Muscle of arm (tissue), 14 donors: ENCODE measurements at places on chromosomes 2 and 18.

GRCh38 chr2:180246268-180246667, 239.2 kb upstream of the CWC22 start:
- peak; percentile 14 for DNase-seq

DNA sequence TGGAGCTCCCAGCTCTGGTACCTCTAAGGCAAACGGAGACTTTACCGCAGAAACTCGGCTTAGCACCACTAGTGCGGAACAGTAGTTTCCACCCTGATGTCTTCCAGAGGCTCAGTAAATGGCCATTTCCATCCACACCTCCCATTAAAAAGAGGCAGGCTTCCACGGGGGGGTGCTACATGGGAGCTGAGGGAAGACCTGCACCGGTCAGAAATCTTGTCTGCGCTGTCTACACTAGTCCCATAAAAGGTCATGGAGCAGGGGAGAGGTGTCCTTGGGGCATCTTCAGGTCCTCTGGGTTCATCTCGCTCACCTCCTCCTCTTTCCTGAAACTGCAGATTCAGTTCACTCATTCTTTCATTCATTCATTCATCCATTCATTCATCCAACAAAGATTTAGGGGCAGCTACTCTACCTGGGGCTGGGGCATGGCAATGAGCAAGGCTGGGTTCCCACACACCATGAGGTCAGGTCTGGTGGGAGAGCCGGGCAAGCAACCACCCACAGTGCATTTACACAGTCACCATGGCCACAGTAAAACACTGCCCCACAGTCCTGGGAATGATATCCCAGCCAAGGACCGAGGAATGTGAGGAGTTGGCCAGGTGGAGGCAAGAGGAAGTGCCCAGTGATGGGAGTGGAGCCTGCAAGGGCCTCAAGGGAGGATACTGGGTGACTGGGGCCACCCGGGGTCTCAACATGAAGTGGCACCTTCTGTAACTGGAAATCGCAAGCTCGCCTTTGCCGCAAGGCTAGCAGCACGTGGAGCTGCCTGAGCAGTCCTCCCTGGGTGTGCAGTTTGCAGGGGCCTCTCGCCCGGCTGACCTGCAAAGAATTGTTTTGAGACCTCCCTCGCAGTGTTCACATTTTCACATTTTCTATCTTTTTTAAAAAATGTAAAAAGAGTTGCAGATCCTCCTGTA, 180.2 kb upstream of the RAB6C start:
- DNase-seq, result no peak

DNA sequence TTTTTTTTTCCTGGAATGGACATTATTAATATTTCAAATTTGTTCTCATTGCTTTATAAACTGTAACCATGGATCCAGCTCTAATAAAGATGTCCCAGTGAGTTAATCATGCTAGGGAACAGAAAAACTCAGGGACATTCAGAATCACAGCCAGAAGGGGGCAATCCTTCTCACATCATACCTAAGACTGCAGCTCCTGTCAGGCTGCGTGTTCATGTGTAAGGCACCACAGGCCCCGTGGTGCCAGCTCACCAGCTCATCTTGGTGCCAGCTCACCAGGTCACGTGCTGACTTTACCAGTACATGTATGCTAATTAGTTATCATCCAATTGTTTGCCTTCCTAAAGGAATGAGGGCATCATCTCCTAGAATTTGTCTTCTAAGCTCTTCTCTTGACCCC, 84.7 kb upstream of the NEDD4L start:
- DNase-seq, result peak; percentile 4

DNA sequence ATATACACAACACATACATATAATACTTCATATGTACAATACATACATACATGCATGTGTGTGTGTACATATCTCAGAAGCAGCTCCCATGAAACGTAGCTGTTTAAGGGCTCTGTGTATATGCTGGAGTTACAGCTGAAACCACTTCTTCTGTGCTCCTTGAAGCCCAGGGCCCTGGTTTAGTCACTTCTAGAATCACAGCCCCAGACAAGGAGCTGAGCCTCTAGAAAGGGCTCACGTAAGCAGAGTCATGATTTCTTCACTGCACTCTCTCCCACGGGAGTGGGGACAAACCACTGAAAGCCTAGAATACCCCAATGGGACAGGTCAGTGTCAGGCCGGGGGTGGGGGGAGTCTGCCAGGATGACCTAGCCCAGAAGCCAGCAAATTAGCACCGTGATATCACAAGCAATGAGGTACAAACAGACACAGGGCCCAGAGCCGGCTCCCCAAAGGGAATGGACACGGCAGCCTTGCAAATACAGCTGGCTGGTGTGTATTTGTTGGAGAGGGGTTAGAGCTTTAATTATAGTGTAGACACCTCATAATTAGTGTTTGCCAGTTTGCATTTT, 90.3 kb downstream of the C1QL2 start:
- no peak for DNase-seq

- DNase-seq, result no peak
These were observed 568.9 kb upstream of the ACVR2A start for GRCh38 chr2:147275943-147276342.

GRCh38 chr2:177165721-177166711, 46.6 kb upstream of the HNRNPA3 start:
- DNase-seq, result peak; percentile 33

- DNase-seq, result peak; percentile 43
These were observed 392.4 kb downstream of the ALK start for GRCh38 chr2:29528891-29529520.

DNA sequence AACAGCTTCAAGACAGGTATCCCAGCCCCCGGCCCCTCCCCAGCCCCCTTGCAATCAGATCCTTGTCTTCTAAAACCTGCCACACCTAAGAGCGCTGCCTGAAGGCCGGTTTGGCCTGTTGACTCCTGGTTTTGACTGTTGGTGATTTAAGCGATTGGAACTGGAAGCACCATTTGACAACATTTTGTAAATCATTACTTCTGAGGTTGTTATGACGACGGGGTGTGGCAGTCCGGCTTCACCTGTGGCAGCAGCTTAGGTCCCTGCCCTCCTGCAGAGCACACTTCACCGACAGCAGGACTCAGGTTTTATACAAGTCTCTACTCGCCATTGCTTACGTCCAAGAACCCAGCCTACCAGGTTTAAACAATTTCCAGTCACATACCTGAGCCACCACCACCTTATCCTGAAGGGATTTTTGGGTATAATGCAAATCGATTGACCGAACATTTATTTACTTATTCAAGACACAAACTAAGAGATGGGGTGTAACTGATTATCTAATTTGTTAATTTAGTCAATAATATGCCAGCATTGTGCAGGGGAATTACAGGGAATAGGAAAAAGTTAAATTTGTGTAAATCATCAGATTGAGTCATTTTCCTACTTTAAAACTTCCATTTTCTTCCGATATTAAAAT, 707 bp upstream of the DGUOK start:
- no peak for DNase-seq

DNA sequence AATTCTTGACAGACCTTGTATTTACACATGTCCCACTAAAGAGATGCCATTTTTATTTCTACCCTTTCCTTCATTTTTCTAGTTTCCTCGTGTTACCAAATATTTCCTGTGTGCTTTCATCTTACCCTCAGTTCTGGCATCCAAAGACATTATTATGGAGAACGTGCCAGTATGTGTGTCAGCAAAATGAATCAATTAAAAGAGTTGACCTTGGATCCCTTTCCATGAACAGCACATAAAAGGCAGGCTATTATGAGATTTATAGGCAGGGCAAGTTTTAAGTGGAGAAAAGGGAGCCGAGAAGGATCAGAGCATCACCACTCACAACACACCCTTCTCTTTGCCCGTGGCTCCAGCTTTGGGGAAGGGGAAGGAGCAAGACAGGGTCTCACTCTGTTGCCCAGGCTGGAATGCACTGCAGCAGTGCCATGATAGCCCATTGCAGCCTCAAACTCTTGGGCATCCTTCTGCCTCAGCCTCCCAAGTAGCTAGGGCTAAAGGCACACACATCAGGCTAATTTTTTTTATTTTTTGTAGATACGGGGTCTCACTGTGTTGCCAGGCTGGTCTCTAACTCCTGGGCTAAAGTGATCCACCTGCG, 149.9 kb downstream of the GFPT1 start:
- no peak for DNase-seq

DNA sequence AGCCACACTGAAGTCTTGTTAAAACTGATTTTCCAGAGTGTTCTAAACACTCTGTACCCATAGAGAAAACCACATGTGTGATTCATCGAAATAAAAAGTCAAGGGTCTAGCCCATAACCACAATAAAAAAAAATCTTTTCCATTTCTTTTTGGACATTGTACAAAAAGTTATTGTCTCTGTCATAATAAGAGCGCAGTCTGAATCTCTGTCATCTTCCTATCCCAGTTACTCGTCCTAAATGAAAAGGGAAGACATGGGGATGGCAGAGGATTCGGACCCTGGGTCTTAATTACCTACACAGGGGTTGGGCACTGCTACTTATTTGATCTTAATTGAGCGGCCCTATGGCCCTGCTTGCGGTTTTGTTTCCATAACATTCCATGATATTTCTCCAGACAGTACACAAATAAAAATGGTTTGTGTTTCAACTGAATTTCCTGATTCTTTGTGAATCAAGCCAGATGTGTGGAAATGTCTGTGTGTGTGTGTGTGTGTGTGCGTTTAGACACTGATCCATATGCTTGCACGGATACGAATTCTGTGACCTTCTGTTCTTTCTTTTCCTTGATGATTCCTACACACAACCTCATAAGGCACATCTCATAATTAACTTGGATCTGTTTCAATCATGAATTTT, 133.4 kb upstream of the SPATS2L start:
- peak; percentile 72 for DNase-seq

DNA sequence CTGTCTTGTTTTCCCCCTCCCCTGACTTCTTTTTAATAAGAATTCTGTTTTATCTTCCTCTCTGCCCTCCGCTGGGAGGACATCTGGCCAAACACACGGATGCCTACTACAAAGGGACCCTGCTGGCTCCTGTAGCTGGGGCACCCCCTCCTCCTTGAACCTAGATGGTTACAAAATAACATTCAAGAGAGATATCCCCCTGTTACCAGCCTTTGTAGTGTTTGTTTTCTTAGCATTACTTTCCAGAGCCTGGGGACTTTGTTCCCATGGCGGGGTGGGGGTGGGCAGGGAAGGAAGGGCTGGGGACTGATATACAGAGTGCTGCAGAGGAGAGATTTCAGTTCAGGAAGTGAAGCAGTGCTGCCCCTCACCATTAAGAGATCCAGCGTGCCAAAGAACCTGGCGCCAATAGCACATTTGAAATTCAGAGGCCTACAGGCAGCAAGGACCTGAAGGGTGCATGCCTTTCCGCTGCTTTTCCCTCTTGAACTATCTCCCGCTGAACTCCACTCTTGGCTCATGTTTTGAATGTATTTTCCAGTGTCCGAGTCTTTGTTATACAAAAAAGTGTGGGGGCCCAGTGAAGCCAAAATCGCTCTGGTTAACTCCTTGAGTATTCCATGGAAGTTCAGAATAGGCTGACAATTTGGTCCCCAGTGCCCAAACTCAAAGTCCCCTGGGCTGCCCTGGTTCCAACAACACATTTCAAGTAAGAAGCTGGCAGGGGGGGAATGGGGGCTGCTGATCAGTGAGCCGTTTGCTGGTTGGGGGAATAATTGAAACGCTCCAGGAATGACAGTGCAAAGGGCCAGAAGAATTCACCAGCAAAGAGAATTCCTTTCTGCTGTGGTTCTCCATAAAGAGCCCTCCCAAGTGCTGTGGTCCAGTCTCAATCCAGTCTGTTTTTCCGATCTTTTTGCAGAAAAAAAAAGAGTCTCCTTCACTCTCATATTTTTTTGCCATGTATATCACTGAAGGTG, 94.8 kb upstream of the THOC1 start:
- DNase-seq, result peak; percentile 81

DNA sequence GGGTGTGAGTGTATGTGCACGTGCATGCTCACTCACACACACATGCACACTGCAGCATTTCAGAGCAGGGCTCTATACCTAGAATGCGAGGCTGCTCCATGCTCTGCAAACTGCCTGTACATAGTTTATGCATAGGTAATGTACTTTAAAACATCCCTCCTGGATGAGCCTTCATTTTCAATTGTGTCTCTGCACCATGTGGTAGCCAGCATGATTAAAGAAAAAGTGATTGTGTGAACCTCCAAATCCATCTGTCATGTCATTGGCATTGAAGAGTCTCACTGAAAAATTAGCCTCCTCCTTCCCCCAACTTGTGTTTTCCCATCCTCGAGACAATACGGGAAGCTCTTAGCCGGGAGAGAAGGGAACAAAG, 120.9 kb upstream of the SPATS2L start:
- DNase-seq, result no peak

DNA sequence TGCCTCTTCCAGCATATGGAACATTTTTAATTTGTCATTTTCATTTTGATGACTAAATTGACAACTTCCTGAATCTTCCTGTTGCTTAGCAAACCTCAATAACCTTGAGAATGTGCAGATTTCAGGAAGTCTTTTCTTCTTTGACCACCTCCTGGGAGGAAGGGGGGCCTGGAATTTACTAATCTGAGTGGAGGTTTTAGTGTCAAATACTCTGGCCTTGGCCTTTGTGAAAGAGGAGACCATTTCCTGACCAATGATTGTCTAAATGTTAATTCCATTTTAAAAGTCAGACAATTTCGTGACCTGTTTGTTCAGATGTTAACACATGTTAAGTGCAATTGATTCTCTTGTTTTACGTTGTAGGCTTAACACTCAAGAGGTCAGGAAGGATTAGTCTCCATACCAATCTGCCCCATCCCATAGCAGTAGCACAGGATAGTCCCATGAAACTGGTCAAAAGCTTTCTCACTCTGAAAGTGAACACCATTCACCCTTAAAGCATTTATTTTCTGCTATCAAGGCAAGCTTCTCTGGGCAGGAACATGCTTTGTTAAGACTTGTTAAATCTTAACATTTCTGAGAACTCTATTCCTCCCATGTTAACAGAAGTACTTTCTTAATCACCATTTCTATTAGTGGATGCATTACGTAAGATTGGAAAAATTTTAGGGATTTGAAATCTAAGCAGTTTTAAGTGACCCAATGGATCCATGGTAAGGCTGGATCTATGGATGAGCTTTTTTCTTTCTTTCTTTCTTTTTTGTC, 219.6 kb downstream of the RND3 start:
- DNase-seq, result no peak
